CD4-positive, alpha-beta T cell treated with Interleukin-1 beta for 1 hour (primary cell): ENCODE measurements at places on chromosomes 5 and 9.

- no peak for DNase-seq
These were observed 55.1 kb downstream of the ELOVL7 start for GRCh38 chr5:60788863-60789513.

GRCh38 chr5:172048170-172048422 lies 41.7 kb upstream of the FBXW11 start:
- no peak for DNase-seq

GRCh38 chr9:116452634-116453033 lies 234.5 kb upstream of the TRIM32 start:
- DNase-seq = no peak

DNA sequence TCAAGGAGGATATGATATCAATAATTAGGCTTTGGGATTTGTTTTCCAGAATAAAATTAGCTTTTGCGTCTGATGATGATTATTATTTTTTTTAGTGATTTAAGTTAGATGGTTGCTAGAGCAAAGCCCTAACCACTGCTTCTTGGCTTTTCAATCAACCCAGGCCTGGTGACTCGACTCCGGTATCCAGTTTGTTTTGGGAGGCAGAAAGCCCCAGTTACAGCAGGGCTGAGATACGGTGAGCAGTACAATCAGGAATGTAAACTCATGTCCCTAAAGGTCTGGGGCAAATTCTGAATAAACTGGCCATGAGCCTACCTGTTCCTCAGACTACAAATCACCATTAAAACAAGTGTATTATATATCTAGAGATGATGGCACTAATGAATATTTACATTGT lies 24.4 kb upstream of the CYFIP2 start:
- DNase-seq = no peak

DNA sequence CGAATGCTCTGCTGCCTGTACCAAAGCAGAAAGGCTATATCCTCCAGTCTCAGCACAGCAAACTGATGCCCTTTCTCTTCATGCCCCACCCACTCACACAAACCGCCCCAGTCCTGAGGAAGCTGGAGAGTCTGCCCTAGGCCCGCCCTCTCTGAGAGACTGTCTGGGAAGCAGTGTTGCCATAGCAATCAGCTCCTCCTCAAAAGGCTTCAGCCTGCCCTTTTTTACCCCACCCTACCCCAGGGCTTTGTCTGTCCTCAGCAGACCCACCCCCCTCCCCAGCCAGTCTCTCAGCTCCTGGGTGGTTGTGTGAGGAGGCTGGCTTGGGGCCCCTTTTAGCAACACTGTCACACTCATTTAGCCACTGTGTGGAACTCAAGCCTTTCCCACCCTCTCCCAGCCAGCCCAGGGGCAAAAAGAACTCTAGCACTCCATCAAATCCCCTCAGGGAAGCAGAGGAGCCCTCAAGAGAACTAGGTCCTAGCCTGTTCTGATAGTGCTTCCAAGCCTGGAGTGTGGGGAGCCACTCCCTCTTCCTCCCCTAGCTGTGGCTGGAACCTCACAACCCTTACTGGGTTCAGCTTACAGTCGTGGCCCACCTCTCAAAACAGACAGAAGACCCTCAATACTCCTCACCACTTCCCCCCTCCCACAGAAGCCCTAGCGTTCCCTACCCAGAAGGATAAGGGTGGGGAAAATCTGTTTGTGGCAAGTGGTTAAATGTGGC lies 1.4 kb downstream of the ATOSB start:
- peak; percentile 87 for DNase-seq

GRCh38 chr5:56538580-56538979 lies 276.8 kb upstream of the MAP3K1 start:
- DNase-seq = no peak

GRCh38 chr5:160293386-160293785 lies 19.0 kb downstream of the CCNJL start:
- DNase-seq = no peak

DNA sequence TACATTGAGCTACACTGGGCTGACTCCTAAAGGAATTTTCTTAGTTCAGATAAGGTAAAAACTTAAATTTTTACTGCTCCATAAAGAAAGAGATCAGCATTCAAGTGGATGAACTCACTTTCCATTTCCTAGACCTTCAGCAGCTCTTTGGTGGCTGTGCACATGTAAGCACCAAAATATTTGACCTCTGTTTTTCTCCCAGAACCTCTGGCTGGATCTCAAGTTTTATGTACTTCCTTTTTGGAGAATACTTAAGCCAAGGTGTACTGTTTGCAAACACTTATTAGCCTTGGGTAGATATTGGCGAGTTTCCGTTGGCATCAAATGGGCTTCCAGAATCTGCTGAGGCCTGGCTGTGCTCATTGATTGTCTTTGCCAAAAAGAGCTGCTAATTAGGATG lies 10.3 kb downstream of the TNC start:
- DNase-seq = no peak
